ENCODE measurements at places on chromosomes 2 and 18.

GRCh38 chr2:106120432-106120831, 73.7 kb downstream of the UXS1 start:
- DNase-seq, result no peak

DNA sequence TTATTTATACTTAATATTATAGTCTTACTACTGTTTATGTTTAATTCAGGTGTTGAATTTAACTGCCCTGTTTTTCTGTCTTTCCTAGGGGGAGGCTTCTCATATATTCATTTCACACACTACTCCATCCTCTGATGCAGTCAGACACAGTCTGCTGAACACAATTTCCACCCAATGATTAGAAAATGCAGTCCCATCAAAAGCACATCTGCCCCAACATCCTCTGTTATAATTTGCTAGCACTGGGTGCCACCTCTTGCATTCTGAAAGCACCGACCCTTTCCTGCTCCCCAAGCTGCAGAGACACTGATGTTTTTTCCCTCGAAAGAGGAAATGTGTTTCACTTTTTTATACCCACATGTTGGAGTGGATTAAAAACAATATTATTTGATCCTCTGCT, 474.7 kb downstream of the PID1 start:
- no peak for DNase-seq

DNA sequence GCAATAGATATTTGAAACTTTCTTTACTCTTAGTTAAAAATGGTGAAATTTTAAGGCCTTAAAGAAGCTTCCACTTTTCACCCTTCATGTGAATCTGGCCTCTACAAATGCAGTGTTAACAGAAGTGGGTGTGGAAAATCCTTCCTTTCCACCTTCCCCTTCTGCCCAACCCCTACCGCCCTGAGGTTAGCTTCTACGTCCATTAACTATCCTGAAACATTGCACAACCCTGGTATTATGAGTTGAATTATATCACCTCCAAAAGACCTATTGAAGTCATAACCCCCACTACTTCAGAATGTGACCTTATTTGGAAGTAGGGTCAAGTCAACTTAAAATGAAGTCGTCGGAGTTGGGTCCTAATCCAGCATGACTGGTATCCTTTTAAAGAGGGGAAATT, 80.8 kb upstream of the ACSL3 start:
- no peak for DNase-seq

GRCh38 chr18:62807396-62807795, 92.1 kb downstream of the PHLPP1 start:
- no peak for DNase-seq

DNA sequence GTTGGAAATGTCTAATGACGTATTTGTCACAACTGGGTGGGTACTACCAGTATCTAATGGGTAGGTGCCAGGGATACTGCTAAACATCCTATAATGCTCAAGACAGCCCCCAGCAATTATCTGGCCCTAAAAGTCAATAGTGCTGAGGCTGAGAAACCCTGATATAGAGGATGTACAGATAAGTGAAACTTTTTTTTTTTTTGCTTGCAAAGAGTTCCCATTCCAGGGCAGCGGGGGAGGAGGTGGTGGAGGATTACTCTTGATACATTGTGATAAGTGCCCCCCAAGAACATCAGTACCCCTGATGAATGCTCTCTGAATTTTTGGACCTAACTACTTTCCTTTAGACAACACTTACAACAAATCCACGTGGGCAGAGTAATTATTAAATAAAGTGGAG, 329.7 kb upstream of the SPRED2 start:
- DNase-seq, result no peak
